ENCODE measurements at places on chromosomes 5 and 9.

GRCh38 chr9:6917162-6917561, 159.4 kb downstream of the KDM4C start:
- no peak for DNase-seq

- no peak for DNase-seq
Measured at GRCh38 chr9:107874591-107875369, 385.2 kb upstream of the KLF4 start.

GRCh38 chr9:76873056-76873792, 32.7 kb downstream of the PRUNE2 start:
- DNase-seq, result no peak

DNA sequence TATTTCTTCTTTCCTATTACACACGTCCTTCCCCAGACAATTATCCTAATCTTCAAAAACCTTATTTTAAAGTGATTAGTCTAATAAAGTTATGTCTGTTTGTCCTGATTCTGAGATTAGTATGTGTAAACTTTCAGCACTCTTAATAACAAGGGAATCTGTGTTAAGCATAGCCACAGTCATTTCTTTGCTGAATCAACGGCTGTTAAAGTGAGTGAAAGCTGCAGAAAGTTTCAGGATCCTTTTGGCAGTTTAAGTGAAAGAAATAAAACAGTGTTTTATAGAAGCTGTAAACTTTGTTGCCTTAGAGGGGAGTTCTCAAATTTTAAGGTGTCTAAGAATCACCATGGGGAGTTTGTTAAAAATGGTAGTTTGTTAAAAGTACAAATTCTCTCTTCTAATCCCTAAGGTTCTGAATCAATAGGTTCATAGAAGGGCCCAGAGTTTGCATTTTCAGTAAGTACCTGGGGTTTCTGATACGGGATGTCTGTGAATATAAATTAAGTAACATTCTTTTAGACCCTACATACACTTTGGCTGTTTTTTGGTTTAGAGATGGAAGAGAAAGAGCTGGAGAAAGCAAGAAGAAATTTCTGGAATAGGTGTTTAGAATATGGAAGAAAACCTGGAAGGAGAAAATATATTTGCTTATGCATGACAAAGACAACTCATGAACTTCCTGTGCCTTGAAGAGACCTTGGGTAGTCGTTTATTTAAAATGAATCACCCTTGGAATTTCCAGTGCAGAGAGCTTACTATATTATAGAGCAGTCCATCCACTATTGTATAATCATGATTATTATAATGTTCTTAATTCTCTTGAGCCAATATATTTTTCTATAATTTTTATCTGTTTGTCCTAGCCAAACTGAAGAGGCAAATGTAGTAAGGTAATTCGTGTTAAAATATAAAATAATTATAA, 45.7 kb downstream of the SCAMP1 start:
- no peak for DNase-seq

DNA sequence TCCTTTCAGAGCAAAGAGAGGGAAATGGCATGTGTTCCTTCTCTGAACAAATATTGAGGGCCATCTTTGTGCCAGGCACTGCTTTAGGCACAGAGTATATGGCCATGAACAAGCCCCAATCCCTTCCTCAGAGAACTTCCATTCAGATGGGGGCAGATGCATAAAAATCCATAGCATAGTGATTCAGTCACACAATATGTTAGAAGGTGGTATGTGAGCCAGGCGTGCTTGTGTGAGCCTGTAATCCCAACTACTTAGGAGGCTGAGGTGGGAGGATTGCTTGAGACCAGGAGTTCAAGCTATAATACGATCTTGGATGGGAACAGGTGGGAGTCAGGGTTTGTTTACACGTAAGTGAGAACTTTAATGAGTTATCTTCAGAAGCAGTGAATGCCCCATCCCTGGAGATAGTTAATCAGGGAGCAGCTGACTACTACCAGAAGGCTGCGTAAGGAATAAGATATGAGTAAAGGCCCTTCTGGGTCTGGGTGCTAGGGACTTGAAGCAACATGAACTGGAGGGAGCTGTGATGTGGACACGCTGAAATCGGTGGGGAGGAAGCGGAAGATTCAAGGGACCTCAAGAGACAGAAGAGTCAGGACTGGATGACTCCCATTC, 27.1 kb downstream of the NANS start:
- no peak for DNase-seq

GRCh38 chr9:86324308-86324707, 29.9 kb downstream of the TUT7 start:
- DNase-seq, result no peak

GRCh38 chr9:68905129-68905528, 108.8 kb downstream of the PRKACG start:
- no peak for DNase-seq

Data from cortex of kidney (tissue), 1 donor.